ENCODE measurements at places on chromosomes 2 and 18.

GRCh38 chr2:9262671-9263171, 56.1 kb downstream of the ASAP2 start:
- no peak for DNase-seq

DNA sequence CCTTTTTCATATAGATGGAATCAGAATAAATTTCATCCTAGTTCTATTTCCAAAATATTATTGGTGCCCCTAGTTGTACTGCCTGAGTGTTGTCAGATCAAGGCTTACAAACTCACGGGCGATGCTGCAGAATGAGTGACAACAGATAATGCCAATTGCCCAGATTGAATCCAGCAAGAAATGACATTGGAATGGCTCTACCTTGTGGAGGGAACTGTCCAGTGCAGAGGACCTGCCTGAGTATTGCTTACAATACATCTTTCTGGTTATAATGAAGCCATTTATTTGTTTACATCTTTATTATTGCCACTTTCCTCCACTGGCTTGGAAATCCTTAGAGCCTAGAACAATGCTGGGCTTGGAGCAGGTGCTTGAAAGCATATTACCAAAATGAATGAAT, 7.8 kb upstream of the IL1R2 start:
- no peak for DNase-seq

DNA sequence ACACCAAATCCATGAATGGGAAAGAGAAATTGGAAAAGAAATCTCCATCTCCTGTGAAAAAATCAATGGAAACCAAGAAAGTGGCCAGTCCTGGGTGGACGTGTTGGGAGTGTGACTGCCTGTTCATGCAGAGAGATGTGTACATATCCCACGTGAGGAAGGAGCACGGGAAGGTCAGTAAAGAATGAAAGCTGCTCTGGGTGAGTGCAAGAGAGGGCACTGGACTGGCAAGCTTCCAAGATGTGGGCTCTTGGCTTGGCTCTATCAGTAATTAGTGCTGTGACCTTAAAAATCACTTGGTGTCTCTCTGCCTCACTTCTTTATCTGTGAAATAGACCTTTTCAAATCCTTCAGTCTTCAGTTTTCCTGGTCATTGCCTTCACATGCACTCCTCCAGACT, 89.0 kb downstream of the ZNF532 start:
- DNase-seq = no peak

DNA sequence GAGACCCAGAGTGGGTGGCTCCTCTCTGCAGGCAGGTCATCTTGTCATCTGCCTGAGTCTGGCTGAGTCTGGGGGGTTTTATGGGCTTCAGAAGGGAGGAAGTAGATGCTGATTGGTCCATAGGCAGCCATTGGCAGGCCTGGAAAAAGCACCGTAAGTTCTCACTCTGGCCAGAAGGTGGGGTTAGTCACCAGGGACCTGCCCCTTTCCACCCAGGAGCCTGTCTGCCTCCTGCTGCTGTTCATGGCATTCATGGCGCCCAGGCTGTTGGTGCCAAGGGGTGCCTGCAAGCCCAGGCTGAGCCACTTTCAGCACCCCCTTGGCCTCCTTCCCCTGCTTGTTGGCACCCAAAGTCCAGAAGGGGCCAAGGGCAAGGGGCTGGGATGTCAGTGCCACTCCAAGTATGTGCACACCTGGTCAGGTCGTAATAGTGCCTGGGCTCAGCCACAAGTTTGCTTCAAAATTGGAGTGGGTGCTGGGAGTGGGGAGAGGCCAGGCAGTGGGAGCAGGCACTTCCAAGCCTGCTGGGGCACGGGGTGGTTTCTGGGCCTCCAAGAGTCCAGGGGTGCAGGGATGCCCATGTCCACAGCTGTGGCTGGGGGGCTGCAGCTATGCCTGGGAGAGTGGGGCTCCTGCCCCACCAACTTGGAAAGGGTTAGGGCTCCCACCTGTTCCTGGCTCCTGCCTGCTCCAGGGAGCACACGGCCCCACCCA, 178.1 kb downstream of the FAM210A start:
- DNase-seq = no peak

DNA sequence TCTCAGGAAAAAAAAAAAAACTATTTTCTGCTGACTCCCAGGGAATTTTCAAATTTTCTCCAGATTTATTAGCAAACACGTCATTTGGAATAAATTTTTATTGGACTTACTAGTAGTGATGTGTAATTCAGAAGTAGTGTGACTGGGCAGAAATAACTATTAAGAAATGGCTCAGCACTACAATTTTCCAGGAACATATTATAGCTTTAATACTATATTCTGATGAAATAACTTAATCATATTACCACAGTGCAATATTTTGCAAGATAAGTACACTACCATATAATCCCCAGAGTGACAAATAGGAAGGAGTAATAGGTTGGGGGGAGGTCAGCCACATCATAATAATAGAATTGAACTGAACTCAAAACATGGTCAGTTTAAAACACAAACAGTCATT, 19.7 kb upstream of the TNFAIP6 start:
- no peak for DNase-seq

DNA sequence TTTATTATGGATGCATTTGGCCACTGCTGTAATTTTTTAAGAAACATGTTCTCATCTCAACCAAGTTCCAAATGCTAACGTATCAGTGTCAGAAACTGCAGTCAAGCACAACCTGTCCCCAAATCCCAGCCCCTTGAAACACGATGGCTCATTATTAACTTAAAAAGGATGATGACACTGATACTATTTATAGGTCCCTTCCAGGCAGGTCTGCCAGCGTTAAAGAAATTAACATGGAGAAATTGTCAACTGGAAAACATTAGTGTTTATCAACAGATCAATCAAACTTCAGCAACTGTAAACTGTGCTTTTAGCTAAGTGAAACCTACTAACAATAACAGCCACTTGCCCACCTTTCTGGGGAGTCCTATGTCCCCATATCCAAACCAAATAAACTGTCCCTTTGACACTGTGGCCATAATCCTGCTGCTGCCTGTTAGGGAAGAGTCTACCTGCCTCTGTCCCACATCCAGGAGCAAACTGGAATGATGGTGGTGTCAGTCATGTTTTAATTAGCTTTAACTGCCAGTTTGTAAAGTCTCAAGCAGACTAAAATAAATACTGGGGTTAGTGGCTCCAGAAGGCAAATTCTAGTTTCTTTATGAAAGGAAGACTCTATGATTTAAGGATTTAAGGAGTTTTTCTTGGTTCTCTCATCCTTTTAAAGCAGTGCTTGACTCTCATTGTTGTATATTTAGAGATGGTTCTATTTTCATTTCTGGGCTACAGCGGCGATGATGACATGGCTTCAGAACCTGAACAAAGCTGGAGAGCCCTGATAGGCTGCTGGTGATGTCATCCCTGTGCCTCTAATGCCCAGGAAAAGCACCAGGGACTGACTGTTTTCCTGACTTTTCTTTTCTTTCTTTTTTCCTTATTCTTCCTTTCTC, 583.6 kb upstream of the PIK3C3 start:
- no peak for DNase-seq

All from effector memory CD8-positive, alpha-beta T cell (primary cell).